ENCODE measurements at places on chromosomes 11 and 22.

DNA sequence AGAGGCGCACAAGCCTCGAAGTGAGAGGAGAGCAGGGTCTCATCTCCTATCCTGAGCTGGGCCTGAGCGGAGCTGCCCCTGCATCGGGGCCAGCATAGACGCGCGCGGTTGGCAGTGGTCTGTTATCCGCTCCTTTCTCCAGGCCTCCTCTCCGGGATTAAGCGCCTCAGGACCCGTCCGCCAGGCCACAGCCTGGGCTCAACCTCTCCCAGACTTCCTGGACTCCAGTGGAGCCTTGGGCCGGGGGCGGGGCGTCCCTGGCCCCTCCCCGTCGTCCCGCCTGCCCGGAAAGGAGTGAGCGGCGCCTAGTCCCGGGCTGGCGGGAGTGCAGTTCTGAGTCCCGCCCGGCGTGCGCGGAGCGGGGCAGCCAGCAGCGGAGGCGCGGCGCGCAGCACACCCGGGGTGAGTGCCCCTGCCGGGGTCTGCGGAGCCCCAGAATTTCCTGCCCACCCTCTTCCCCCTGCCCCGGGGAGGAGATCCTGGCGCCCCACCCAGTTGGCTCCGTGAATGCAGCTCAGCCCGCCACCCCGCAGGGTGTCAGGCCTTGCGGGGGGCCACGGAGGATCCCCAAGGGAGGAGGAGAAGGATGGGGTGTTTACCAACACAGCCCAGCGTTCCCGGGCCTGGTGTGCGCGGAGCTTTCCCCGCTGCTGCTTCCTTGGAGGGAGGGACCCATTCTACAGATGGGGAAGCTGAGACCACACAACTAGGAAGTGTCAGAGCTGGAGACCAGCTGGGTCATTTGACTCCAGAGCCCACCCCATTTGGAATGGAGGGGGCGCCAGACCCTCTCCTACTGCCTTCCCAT is at the start of gene TCIRG1:
TCIRG1 (plus strand) TSS at position 308 of the 808 bp plus-strand sequence. CDS start 2,247 bp downstream, outside the sequence.
- peak; percentile 9 for DNase-seq

- no peak for DNase-seq
These were observed 158.1 kb upstream of the MTNR1B start for GRCh38 chr11:92811341-92811740.

DNA sequence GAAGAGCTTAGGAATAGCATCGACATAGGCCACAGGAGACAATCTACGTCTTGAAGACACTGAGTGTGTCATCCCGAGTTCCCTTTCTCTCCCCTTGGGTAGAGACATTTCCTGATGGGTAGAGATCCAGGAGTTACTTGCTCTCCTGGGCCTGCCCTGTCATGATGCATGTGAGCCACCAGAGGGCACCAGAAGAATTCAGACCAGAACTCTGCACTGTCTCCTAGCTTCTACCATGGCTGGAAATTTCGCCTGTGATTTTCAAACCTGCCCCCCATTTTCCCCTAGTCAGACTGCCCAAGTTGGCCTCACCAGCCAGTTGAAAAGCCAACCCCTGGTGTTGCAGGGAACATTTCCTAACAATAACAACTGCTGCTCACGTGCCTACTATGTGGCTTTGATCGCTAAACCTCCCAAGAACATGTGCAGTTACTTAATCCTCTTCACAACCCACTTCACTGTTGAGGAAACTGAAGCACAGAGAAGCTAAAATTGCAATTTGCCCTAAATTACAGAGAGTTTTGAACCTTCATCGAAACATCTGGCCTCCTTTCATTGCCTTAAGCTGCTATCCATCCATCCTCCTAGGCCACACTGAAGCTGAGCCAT is 47.2 kb downstream of the C11orf58 start:
- peak; percentile 9 for DNase-seq

DNA sequence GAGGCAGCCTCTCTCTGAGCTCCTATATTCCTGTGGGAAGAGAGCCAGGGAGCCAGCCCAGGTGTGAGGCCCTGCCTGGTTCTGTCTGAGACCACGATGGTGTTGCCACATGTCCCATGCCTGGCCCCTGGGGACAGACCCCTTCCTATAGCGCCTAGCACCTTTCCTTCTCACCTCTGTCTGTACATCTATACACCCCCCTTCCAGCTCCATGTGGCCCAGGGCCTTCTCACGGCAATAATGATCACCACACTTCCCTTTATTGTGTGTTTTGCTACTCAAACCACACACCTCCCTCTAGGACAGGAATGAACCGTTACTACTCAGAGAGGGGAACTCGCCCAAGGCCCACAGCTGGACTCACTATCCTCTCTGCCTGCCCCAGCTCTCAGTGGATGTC is 12.8 kb downstream of the CD82 start:
- no peak for DNase-seq

DNA sequence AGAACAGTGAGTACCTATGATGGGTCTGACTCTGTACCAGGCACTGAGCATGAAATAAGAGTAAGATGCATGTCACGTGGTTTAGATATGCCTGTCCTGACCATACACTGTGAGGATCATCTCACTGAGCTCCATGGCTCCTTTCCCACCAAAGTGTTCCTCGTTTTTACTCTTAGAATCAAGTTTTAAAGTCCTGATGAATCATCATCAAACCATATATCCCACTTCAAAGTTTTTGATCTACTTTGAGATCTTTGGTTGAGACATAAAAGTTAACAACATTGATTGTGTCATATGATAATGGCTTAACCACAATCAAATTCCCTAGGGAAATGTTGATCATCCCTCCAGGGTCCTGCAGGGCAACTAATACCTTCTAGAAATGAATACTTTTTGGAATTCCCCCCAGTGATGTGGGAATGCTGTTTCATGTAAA is 12.8 kb downstream of the ETS1 start:
- DNase-seq = no peak

DNA sequence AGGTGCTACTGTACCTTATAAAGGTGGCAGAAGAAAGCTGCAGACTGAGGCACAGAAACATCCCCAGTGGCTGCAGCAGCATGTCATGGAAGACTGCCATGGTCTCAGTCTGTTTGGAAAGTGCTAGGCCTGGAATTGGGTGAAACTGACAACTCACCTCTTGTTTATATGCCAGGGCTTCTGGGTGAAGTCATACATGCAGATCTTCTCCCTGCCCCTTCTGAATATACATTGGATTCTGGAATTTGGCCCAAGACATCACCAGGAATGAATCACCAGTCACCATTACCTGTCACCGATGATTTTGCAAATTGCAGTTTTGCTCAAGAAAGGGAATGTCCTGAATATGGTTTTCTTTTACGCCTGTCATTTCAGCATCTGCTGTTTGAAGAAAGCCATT is at the start of gene PLET1:
PLET1 (minus strand) TSS at position 371 of the 400 bp plus-strand sequence; CDS start at position 100, 271 bp downstream.
- DNase-seq = no peak

DNA sequence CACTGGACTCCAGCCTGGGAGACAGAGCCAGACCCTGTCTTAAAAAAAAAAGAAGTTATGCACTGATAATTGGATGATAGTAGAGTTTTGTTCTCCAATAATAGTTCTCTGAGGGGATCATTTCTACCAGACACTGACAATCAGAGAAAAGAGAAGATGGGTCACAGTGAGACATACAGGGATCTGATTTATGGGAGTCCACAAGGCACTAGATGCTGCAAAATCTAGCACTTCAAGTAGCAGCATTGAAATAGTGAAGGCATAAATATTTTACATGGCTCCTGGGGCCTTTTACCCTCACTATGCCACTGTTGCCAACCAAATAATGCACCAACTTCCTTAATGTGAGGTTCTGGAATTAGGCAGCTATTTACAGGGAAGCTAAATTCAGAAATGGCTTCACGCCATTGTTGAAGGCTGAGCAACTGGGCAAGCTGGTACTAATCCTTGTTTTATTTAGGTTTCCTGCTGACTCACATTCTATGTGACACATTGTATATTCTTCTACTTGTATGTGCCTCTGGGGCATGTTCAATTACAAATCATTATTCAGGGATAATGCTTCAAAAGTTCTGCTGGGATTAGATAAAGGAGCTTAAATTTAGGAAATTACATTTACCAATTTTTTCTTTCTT is 38.2 kb upstream of the ABTB2 start:
- DNase-seq = no peak

- DNase-seq = no peak
These were observed 15.7 kb downstream of the GRIK4 start for GRCh38 chr11:120527111-120527761.
